GM12892 (cell line): ENCODE measurements at places on chromosomes 7 and 10.

- no peak for DNase-seq
These were observed 6.1 kb downstream of the ADCY1 start for GRCh38 chr7:45580053-45580872.

GRCh38 chr10:116121640-116122525 is 151.1 kb downstream of the GFRA1 start:
- DNase-seq, result no peak

DNA sequence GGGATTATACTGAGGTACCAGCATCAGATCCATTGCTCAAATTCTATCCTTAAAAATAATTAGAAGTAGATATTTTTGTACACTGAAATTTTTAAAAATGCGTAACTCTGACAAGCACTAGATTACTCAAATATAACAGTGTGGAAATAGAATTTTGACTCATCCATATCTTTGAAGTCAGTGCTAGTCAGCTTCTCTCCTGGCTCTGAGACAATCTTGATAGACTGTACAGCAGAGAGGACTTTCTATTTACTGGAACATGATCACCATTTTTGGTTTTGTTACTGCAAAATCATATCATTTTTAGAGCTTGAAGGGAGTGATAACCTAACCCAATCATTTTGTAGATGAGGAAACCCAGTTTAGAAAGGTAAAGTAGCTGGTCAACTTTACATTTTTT is 195.0 kb downstream of the MTERF1 start:
- no peak for DNase-seq

DNA sequence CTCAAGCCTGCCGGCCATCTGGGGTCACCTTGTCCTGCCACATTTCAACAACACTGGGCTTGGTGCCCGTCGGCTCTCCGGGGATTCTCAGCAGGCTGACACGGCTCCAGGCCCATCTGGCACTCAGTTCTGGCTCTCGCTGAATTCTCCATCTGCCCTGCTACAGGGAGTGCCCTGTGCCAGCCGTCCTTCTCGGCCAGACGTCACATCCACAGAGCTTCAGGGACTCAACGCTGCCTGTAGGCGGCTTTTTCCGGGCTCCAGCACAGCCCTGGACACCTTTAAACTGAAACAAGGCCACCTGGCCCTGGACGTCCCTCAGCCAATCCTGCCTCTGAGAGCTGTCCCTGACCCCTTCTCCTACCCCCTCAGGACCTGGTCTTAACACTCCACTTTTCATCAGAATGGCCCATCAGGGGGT is 43.0 kb downstream of the TMEM130 start:
- DNase-seq, result no peak

DNA sequence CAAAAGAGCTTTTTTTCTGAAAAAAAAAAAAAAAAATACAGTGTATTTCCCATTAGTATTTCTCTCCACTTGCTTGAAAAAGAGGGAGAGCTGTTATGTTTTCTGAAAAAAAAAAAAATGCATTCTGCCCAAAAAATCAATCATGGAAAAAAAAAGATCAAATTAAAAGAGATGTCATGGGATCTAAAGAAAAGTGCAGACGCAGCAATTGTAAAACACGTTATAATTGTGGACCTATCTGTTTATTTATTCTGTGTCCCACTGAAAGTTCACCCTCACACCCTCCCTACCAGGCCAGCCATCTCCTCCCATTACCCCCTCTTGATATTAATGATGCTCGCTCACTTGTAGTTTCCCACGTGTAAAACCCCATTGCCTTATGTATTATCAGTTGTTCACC is 674.0 kb upstream of the C7orf33 start:
- DNase-seq, result no peak

- no peak for DNase-seq
These were observed 17.7 kb upstream of the TTYH3 start for GRCh38 chr7:2613931-2614600.

GRCh38 chr7:951881-952547 is 2.5 kb downstream of the ADAP1 start:
- no peak for DNase-seq

DNA sequence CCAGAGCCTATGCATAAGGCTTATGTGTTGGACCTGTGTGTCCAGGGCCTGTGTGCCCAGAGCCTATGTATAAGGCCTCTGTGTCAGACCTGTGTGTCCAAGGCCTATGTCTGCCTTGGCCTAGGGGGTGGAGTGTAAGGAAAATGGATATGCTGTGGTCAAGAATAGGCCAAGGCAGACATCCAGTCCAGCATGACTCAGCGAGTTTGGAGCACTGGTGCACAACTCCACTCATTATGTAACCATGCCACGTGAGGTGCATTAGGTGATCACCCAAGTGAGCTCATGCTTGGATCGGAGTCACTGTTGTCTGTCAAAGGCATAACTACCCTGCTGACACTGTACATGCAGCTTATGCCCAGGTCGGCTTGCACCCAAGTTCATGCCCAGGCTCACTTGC is 238.9 kb downstream of the CACNA2D1 start:
- no peak for DNase-seq
